Activated CD4-positive, alpha-beta T cell treated with anti-CD3 and anti-CD28 coated beads, Interleukin-2, amount 50 U/mL, for 4 hours (primary cell): ENCODE measurements at places on chromosomes 1 and 21.

DNA sequence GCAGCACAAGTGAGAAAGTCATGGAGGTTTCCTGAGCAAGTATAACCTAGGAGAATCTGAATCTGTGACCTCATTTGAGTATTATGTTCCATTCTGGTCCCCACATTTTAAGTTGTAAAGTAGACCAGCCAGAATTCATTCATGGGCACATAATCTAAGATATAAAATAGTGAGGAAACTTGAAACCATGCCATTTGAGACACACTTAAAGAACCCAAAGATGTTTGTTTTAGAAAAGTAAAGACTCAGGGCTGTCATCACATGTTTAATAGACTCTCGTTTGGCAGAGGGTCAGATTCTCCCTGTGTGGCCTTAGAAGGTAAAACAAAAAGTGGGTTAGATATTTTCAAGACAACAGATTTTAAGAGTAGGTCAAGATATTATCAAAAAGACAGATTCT is 6.4 kb downstream of the SZT2 start:
- DNase-seq: no peak

- no peak for DNase-seq
These were observed 239.0 kb downstream of the NTNG1 start for GRCh38 chr1:107379826-107380225.

- DNase-seq: no peak
These were observed 271.7 kb upstream of the SNX7 start for GRCh38 chr1:98389809-98390208.

- no peak for DNase-seq
These were observed 15.9 kb upstream of the RAB4A start for GRCh38 chr1:229254910-229255541.

GRCh38 chr1:21491488-21492355 is 17.5 kb upstream of the ALPL start:
- no peak for DNase-seq

DNA sequence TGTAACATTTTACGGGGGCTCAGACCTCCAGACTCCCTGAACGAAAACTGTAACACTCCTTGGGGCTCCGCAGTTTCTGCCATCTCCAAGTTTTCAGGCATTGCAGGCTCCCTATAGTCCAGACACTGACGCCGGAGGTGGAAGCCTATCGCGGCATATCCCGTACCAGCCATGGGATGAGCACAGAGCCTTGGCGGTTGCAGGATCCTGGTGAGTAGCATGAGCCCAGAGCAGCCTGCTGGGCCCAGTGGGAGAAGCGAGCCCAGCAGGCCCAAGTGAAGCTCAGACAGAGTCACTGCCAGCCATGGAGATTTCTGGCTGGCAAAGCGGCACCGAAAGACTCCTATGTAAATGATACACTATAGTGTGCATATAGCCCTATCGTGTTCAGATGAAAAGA is 446.8 kb downstream of the COL11A1 start:
- no peak for DNase-seq

- DNase-seq: no peak
These were observed 40.1 kb upstream of the ADGRL2 start for GRCh38 chr1:81760477-81761097.

DNA sequence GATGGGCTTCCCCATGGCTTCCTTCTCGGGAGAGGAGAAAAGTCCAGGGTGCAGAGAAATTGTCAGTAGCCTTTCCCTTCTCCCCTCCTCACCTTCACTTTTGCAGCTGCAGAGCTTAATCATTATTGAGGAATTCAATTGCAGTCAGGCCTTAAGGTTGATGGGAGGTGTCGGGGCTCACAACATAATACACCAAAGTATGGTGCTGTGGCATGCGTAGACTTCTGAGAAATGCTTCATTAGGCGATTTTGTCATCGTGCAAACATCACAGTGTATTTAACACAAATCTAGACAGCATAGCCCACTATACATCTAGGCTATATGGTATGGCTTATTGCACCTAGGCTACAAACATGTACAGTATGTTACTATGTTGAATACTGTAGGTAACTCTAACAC is 100.2 kb upstream of the PPM1J start:
- DNase-seq: no peak

DNA sequence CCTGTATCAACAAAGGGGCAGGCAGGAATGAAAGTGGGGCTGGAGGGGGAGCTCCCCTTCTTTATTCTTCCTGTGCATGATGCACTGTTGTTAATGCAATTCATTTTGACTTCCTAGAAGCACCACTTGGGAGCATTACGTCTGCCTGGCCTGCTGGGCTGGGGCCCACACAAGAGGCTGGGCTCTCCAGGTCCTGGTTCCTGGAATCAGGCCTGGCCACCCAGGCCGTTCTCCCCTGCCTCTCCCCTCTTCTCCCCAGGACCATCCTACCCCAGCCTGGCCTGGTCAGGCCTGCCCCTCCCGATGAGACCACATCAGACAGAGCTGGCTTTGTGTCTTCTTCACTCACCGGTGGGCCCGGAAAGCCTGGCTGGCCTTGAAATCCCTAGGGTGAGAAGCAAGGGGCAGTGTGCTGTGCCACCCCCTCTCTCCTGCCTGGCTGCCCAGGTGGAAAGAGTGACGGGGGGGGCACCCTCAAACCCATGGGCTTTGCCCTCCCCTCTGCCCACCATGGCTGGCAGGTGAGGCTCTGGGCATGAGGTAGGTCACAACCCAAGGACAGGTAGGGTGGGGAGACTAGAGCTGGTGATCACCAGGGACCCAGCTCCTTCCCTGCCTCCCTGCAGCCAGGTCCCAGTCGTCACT is 20.7 kb upstream of the PEF1 start:
- no peak for DNase-seq

- no peak for DNase-seq
These were observed 74.1 kb upstream of the PLA2G4A start for GRCh38 chr1:186754542-186755145.

GRCh38 chr1:43992232-43992995 is 1.0 kb downstream of the CCDC24 start:
- DNase-seq: no peak

DNA sequence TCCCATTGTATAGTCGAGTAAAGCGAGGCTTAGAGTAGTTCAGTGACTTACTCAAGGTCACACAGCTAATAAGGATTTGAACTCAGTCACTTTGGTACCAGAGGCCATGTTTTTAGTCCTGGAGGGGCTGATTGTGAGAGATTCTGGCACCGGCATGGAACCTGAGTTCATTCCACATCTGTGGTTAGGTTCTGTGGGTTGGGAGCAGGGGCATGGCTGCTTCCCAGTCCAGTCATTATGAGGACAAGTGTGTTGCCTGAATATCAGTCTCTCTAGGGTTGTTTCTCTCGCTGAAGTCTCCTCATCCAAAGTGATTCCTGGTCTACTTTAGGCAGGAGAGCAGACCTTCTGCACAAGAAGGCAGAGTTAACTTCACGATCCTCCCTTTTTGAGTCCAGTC is 90.6 kb downstream of the C1orf94 start:
- DNase-seq: no peak

- DNase-seq: no peak
These were observed 5.9 kb downstream of the FNDC10 start for GRCh38 chr1:1593834-1594601.

DNA sequence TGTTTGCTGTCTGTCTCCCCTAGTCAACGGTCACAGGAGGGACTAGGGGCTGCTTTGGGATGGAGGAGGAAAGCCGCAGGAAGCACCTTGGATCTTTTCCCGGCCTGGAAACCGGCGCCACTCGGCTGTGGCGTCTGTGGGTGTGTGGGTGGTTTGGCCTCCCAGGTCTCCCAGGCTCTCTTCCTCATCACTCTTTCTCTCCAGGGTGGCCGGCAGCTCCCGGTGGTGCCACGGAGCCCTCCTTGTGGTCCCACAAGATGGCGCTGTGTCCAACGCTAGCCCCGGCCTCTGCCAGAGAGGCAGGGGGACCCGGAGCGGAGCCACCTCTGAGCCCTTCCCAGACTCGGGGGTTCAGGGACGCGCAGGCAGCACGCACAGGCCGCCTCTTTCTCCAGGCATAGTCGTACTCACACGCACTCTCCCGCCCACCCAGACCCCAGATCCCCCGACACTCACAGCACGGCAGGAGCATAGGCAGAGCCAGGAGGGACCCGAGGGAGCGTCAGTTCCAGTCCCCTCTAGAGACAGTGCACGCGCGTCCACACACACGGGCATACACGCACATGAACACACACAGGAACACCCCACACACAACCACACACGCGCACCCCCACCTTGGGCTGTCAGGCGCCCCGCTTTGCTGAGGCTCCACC is 31.2 kb downstream of the CDCP2 start:
- DNase-seq: peak; percentile 50

GRCh38 chr21:44875316-44875700 is 1.8 kb upstream of the PTTG1IP start:
- DNase-seq: no peak

- no peak for DNase-seq
These were observed 70.6 kb downstream of the SYT6 start for GRCh38 chr1:114082867-114083585.

DNA sequence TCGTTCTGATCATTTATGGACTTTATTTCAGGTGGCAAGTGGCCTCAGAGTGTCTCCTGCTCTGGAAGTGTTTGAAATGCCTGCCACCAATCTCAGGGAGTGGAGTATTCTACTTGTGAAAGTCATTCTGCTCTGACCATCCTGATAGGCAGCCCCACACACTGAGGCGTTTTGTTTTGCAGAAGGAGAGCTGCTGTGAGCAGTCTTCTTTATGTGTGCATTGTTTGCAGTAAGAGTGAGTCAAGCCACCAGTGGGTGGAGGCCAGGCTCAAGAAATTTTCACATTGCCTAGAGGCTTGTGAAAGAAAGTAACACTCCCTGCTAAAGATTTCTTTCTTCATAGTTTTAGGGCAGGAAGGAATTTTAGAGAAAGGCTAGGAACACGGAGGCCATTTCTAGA is 204.4 kb downstream of the SLC35F3 start:
- DNase-seq: no peak

GRCh38 chr1:60129911-60130310 is 56.3 kb upstream of the C1orf87 start:
- no peak for DNase-seq

DNA sequence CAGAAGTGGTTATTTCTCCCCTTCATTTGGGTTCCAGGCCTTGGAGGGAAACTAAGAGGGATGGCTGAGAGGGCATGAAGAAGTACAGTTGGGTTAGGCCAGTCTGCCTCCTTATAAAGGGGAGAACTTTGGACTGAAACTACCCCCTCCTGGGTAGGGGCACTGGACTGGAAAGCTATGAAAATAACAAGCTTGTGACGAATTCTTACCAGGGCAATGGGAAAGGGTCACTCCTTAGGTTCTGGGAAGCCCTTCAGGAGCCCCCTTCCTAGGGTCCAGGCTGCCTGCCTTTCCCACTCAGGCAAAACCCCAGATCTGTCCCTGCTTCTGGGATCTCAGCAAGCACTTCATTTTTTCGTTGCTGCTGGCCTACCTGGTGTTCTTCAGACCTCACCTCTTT is 9.8 kb upstream of the P3R3URF start:
- no peak for DNase-seq

DNA sequence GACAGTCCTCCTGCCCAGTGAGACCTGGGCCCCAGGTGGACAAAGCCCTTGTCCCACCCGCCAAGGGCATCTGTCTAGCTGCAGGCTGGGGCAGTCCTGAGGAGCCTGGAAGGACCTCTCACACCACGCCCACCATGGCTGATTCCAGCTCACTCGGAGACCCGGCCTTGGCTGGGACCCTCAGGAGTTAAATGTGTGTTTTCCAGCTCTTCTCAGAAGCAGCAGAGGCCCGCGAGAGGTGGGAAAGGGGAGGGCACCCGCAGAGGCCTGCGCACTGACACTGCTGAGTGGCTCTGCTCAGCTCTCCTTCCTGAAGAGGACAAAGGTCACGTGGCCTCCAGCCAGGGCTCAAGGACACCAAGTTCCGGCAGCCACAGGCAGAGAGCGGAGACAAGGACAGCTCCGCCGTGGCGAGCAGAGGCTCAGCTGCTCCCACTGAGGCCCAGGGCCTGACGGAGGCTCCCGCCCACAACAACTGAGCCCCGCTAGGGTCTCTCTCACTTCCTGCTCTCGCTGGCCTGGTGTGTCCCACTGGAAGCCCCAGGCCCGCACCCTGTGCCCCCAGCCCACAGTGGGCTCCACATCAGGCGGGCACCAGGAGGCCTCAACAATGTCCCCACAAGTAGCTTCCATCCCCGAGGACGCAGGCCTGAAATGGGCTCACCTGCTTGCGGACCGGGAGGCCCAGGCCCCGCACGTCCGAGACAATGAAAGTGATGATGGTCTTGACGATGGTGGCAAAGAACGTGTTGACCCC is 16.9 kb downstream of the SLC19A1 start:
- no peak for DNase-seq

- no peak for DNase-seq
These were observed 39.1 kb upstream of the SELENON start for GRCh38 chr1:25760871-25761270.

GRCh38 chr1:167638064-167638463 is 8.0 kb downstream of the RCSD1 start:
- DNase-seq: no peak

- DNase-seq: no peak
These were observed 1.1 kb downstream of the TRIM58 start for GRCh38 chr1:247857985-247858619.

- no peak for DNase-seq
These were observed 48.4 kb downstream of the TRMT1L start for GRCh38 chr1:185108321-185108720.

- no peak for DNase-seq
These were observed 30.6 kb downstream of the WLS start for GRCh38 chr1:68201546-68202238.

DNA sequence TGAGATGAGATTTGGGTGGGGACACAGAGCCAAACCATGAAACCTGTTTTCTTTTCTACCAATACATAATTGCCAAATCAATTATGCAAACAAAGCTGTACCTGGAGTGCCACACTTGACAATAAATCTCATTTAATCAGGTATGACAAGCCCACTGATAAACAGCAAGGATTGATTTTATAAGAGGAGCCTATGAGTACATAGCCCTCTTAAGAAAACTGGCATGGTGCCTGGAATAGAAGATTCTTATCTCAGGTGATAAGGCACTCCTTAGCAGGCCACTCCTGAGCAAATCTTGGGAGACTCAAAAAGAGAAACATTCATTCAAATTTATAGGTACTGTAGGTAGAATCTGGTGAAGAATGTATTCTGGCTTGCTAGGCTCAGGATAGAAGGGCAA is 28.6 kb upstream of the PDE4B start:
- DNase-seq: no peak

GRCh38 chr1:205128050-205128449 is 6.3 kb upstream of the RBBP5 start:
- no peak for DNase-seq

DNA sequence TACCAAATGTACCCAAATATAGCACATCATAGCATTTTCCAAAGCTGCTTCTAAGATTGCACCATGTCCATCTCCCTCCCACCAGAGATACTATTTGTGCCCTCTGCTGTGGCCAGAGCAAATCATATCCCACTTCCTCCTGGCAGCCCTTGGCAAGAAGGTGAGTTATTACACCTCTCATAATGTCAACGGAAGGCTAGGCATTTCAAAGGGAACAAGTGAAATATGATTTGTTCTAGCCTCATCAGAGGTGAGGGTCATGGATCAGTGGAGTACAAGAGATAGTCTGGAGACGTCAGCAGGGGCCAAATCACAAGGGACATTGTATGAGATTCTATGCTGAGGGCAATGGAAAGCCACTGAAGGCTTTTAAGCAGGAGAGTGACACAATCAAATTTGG is 90.2 kb upstream of the BCAR3 start:
- DNase-seq: no peak
